Activated CD4-positive, CD25-positive, alpha-beta regulatory T cell treated with anti-CD3 and anti-CD28 coated beads, Interleukin-2, amount 50 U/mL, for 24 hours (primary cell): ENCODE measurements at places on chromosomes 13 and 19.

DNA sequence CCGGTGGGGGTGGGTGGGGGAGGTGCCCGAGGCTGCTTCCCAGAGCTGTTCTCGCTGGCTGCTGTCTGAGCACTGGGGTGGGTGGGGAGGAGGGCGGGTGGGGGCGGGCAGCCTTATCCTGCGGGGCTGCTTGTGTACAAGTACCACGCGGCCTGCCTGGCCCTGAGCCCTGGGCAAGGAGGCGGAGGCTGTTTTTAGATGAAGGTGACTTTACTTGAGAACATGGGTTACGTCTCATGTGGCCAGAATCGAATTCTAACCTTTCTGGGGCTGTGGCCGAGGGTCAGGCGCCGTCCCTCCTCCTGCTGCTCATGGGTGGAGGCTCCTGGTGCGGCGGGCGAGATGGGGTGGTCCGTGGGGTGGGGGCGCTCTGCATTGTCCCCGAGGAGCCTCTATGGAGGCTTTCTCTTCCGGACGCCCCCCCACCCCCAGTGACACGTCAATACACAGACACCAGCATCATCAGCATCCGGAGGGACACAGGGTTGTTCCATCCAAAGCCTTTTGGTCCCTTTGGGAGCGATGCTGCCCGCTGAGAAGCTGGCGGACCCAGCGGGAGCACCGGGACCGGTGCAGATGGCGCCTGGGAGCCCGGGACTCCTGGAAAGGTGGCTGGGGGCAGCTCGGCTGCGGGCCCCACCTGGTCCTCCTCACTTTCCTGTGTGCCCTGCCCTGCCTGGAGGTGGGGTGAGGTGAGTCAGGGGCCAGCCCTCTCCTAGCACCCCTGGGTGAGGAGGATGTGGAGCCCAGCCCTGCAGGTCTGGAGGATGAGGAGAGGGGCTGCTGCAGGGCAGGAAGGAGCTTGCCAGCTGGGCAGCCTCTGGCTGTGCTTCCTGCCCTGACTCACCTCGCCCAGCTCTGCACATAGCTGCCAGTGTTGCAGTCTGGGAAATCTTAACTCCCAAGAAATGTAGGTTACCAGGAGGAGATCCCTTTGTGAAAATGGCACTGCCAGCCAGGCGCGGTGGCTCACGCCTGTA lies 3.4 kb downstream of the BSG start:
- no peak for ATAC-seq

- ATAC-seq: no peak
Observed at GRCh38 chr13:57813651-57814050, 182.1 kb downstream of the PCDH17 start.

DNA sequence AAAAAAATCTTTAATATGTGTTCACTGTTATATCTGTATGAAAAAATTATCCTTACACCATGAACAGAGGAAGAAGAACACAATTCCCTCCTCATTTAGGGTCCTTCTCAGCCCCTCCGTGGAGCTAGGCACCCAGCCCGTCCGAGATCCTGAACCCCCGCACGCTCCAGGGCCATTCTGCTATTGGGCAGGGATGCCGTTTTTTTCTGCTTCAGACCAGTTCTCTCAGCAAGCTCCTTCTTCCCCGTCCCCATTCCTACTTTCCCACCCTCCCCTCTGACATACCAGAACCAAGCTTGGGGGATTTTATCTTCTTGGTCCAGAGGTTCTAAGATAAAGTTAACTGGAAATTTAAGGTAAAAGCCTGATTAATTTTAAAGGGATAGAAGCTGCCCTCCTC lies 36.2 kb downstream of the ATP12A start:
- ATAC-seq: no peak

DNA sequence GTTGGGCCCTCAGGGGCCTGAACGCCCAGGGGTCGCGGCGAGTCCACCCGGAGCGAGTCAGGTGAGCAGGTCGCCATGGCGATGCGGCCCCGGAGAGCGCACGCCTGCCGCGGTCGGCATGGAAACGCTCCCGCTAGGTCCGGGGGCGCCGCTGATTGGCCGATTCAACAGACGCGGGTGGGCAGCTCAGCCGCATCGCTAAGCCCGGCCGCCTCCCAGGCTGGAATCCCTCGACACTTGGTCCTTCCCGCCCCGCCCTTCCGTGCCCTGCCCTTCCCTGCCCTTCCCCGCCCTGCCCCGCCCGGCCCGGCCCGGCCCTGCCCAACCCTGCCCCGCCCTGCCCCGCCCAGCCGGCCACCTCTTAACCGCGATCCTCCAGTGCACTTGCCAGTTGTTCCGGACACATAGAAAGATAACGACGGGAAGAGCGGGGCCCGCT lies at the start of gene CCNA1:
CCNA1 (plus strand) TSS at position 390 of the 439 bp plus-strand sequence. CDS start 562 bp downstream, outside the sequence.
- ATAC-seq: peak; percentile 48

DNA sequence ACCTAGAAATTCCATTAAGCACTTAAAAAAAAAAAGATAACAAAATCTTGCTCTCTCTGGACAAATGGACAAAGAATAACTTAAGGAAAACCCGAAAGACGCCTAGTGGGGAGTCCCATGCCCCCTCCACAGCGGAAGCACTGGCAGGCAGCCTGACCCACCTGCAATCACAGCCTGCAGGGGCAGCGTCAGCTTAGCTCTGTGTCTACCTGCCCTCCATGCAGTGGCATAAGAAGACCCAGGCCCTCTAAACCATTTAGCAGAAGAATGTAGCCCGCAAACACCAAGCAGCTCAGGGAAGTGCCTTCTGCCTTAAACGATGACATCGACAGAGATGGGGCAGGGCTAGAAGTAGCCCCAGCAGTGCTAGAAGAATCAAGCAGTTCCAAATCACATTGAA lies 36.0 kb downstream of the KCTD15 start:
- ATAC-seq: no peak

- ATAC-seq: no peak
Observed at GRCh38 chr19:13909430-13909829, 3.4 kb downstream of the CC2D1A start.

GRCh38 chr13:33884531-33885220 lies 66.7 kb downstream of the RFC3 start:
- ATAC-seq: no peak

GRCh38 chr13:94272038-94272437 lies 207.4 kb downstream of the DCT start:
- no peak for ATAC-seq

- ATAC-seq: peak; percentile 56
Observed at GRCh38 chr19:30029721-30030510, 87.9 kb downstream of the URI1 start.

GRCh38 chr19:5873617-5874199 lies 3.4 kb upstream of the FUT5 start:
- ATAC-seq: no peak

DNA sequence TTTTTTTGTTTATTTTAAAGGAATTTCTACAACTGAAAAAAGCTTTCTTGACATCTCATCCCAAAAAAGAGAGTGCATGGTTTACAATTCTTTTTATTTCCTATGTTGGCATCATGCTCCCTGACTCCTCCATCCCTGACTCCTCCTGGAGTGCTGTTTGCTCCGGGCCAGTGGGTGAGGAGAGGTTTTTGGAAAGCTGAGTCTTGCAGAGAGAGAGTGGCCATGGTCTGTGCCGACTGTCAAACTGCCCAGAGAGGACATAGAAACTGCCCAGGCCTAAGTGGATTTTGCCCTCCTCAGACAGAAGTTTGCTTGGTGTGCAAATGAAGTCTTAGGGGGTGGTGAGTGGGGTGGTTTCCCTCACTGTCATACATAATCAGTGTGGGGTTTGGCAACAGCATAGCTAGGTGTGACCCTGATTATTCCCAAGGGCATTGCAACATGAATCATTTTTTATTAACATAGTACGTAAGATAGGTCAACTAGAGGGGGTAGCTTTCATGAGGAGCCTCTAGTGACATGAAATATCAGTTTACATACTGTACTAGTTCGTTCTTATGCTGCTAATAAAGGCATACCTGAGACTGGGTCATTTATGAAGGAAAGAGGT lies 179.8 kb upstream of the UBL3 start:
- ATAC-seq: no peak

- no peak for ATAC-seq
Observed at GRCh38 chr19:16200038-16201010, 2.6 kb downstream of the AP1M1 start.

- ATAC-seq: peak; percentile 63
Observed at GRCh38 chr19:14450168-14450874, 17.2 kb downstream of the PKN1 start.

- ATAC-seq: peak; percentile 49
Observed at GRCh38 chr19:10508707-10509106, 5.6 kb upstream of the KEAP1 start.

DNA sequence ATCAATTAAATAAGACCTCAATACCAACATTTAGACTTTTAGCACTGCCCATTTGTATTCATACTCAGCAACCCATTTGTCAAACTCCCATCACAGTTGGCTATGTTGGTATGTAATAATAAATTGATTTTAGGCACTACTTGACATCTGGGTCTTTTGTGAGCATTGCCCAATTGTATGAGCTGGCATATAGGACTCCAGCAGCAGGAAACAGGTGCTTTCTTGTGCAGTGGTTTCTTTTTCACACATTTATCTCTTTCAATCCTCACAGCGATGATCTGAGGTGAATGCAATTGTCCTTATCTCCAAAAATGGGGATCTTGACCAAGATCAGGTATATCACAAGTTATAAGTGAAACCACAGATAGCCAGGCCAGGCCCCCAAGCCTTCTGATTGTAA lies 96.9 kb upstream of the OXGR1 start:
- no peak for ATAC-seq

DNA sequence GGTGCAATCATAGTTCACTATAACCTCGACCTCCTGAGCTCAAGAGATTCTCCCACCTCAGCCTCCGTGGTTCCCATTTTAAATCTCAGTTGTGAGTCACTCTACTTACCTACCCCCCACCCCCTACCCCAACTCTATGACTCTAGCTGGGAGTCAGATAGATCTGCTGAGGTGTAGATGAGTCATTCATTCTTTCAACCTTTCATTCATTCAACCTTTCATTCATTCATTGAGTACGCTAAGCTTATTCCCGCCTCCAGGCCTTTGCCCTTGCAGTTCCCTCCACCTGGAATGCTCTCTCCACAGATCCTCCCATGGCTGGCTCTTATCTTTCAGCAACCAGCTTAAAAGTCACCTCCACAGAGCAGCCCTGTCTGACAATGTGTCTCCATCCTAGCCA lies 1.1 kb upstream of the MAST1 start:
- no peak for ATAC-seq

- ATAC-seq: no peak
Observed at GRCh38 chr13:110186231-110186855, 120.6 kb downstream of the COL4A1 start.

DNA sequence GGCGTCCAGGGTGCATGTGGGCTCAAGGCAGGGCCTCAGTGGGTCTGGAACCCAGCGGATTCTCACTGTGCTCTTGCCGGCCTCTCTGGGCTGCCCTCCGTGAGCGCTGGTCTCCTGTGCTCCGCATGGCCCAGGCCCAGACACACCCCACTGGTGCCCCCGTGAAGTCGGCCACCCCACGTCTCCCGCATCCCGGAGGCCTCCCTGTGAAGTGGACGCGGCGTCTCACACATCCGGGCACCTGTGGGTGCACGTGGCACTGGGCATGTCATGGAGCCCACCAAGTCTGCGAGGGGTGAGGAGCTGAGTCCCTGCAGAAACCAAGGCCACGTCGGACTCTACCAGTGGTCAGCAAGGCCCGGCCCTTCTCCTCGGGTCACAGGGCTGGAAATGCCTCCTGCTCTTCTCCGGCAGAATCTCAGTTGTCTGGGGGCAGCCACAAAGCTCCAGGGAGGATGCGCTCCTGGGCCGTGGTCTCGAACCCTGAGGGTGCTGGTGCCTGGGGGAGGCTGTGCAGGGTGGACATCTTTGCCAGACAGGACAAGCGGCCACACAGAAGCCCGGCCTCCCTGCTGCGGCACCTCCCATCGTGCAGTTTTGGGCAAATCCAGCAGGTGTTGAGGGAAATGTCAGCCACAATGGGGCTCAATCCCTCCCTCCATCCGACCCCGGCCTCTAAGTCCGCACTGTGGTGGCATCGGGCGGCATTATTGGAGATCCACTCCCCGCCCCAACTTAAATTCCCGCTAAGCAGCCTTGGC lies 2.2 kb downstream of the C13orf46 start:
- no peak for ATAC-seq

GRCh38 chr13:72127031-72127430 lies 260.0 kb upstream of the DACH1 start:
- no peak for ATAC-seq

- no peak for ATAC-seq
Observed at GRCh38 chr19:33024398-33024797, 40.3 kb downstream of the RHPN2 start.

GRCh38 chr13:75556961-75557360 lies 7.4 kb downstream of the UCHL3 start:
- ATAC-seq: no peak

DNA sequence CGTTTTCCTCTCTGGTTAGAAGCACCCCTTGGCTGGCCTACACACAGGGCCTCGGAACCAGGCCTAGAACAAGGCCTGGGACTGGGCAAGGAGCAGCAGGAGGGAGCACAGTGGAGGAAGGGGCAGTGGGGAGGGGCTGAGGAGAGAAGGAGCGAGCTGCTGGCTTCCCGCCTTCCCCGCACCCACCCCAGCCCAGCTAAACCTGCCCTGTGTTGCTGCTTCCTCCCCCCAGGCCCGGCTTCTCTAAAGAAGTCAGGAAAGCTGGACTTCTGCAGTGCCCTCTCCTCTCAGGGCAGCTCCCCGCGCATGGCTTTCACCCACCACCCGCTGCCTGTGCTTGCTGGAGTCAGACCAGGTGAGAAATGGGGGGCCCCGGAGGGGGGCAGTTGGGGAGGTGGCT lies 24.3 kb downstream of the LYL1 start:
- ATAC-seq: no peak

DNA sequence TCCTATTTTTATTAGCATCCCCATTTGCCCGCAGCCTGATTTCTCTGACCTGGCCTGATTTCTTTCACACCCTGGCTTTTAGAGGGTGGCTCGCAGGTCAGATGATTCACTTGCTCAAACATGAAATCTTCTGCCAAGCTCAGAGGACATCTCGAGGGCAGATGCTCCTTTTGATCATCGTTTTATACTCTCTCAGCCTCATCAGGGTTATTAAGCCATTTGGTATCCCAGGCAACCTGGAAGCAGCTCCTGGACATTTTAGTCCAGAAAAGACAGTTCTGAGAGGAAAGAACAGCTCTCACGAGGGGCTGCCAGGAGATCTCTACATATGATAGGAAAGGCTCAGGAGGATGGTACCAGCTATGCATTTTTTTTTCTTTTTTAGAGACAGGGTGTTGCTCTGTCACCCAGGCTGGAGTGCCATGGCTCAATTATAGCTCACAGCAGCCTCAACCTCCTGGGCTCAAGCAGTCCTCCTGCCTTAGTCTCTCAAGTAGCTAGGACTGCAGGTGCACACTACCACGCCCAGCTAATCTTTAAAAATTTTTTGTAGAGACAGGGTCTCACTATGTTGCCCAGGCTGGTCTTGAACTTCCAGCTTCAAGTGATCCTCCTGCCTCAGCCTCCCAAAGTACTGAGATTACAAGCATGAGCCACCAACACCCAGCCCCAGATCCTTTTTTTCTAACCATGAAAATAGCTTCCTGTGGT lies 165.4 kb downstream of the KATNAL1 start:
- ATAC-seq: no peak
